ENCODE measurements at places on chromosomes 5 and 9. TPM values are rescaled to one million over a fixed set of nuclear protein-coding genes. Genes with fewer than 3 reads are reported as not detected.

The SH3TC2 gene
- total RNA-seq = 1.8 TPM

The TMEM161B gene
- 30.5 TPM for total RNA-seq

The C7 gene
- 392 TPM for total RNA-seq

The C9orf50 gene
- 0.70 TPM for total RNA-seq

The RNF180 gene
- 20.1 TPM for total RNA-seq
